ENCODE measurements at places on chromosomes 7 and 10. TPM values are rescaled to one million over a fixed set of nuclear protein-coding genes. Genes with fewer than 3 reads are reported as not detected.
A peak's percentile ranks its signal among the peaks of the same experiment; 100 is the strongest.

The TRIM74 gene
- total RNA-seq: 2.6 TPM

The POU6F2 gene
- not detected for total RNA-seq

The OR2A1 gene
- not detected for total RNA-seq

The ADCYAP1R1 gene
- total RNA-seq: 28.2 TPM

The C10orf143 gene
- 4.4 TPM for total RNA-seq

The PCLO gene
- total RNA-seq: 1.2 TPM

The COMTD1 gene
- total RNA-seq: 25.8 TPM

The CHST12 gene
- 8.3 TPM for total RNA-seq

The XRCC2 gene
- 0.84 TPM for total RNA-seq

- no peak for ATAC-seq
These were observed 216.2 kb upstream of the HABP2 start for GRCh38 chr10:113336549-113337130.

DNA sequence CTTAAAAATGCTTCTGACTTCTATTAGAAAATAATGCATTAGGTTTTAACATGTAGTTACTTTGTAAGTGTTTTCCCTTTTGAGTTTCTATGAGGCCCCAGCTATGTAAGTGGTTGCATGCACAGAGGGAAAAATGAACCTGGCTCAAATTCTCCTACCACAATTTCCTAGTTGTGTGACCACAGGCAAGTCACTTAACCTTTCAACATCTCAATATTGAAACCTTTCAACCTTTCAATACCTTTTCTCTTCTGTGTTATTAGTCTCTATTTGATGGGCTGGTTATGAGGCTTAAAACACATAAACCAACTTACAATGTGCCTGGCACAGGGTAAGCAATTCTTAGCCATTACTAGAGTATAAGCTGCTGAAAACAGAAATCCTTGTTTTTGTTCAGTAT lies 203.0 kb downstream of the KCND2 start:
- no peak for ATAC-seq

- no peak for ATAC-seq
These were observed 281.8 kb downstream of the KCNMA1 start for GRCh38 chr10:77355844-77356243.

DNA sequence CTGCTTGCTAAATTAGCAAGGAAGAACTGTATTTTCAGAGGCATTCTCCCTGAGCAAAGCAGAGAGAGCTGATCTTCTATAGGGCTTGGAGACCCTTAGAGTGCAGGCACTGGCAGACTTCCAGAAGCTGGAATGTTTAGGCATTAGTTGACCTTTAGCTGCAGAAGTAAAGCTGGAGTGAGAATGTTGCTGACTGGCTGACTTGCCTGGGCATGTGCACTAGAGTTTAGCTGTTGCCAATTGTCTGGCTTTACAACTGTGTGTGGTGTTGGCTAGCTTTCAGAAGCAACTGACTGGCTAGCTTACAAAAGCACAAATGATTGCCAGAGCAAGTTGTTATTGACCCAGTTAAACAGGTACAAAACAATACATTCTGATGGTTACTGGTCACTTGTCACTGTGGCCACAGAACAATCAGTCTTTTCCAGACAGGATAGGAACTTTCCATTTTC lies 25.1 kb downstream of the FAM13C start:
- ATAC-seq: peak; percentile 78

DNA sequence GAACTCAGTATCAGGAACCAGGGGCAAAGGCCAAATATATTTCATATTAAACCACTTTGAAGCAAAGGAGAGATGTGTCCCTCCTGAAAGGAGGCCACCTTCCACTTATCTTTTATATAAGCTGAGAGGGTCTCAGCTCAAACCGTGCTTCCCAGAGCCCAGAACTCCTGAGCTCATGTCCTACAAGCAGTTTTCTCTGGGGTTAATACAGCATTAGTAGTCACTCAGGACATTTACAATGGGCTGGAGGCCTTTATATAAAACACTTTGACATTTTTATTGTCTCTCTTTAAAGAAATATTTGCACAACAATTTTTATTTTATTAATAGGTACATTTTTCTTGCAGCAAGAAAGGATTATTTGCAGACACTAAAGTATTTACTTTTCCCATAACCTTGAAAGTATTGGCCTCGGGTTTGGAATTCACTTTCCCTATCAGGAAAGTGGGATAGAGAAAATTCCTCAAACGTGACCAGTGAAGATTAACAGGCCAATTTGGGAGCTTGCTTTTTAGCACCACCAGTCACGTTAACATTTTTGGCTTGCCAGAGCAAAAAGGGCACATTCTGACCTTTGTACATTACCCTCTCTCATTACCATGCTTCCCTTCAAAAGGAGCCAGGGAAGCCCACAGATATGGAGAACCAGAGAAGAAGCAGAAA lies 464.9 kb upstream of the NRP1 start:
- no peak for ATAC-seq

- ATAC-seq: no peak
These were observed 12.6 kb downstream of the BAZ1B start for GRCh38 chr7:73509463-73509862.

- ATAC-seq: peak; percentile 10
These were observed 6.4 kb upstream of the TNRC18 start for GRCh38 chr7:5429857-5430611.

GRCh38 chr7:130566168-130566897 lies 74.4 kb downstream of the MEST start:
- no peak for ATAC-seq

GRCh38 chr10:132494866-132495630 lies 42.5 kb upstream of the INPP5A start:
- no peak for ATAC-seq

- ATAC-seq: no peak
These were observed 101.6 kb downstream of the OTUD1 start for GRCh38 chr10:23540401-23541030.

DNA sequence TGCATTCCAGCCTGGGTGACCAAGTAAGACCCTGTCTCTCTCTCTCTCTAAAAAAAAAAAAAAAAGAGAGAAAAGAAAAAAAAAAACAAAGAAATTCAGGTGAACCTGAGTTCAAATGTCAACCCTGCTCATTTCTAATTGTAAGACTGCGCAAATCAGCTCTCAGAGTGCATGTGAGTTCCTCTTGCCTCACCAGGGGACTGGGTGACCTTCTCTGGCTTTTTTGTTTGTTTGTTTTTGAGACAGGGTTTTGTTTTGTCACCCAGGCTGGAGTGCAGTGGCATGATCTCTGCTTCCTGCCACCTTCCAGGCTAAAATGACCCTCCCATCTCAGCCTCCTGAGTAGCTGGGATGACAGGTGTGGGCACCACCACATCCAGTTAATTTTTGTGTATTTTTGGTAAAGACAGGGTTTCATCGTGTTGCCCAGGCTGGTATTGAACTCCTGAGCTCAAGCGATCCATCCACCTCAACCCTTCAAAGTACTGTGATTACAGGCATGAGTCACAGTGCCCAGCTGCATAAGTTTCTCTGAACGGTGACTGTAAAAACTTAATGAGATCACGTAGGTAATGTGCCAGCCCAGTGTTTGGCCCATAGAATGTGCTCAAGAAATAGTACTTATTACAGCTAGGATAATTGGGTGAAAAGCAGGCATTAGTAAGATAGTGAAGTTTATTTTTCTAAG lies 45.3 kb upstream of the BAMBI start:
- ATAC-seq: no peak

- ATAC-seq: no peak
These were observed 161.2 kb downstream of the PCLO start for GRCh38 chr7:83001362-83002040.

DNA sequence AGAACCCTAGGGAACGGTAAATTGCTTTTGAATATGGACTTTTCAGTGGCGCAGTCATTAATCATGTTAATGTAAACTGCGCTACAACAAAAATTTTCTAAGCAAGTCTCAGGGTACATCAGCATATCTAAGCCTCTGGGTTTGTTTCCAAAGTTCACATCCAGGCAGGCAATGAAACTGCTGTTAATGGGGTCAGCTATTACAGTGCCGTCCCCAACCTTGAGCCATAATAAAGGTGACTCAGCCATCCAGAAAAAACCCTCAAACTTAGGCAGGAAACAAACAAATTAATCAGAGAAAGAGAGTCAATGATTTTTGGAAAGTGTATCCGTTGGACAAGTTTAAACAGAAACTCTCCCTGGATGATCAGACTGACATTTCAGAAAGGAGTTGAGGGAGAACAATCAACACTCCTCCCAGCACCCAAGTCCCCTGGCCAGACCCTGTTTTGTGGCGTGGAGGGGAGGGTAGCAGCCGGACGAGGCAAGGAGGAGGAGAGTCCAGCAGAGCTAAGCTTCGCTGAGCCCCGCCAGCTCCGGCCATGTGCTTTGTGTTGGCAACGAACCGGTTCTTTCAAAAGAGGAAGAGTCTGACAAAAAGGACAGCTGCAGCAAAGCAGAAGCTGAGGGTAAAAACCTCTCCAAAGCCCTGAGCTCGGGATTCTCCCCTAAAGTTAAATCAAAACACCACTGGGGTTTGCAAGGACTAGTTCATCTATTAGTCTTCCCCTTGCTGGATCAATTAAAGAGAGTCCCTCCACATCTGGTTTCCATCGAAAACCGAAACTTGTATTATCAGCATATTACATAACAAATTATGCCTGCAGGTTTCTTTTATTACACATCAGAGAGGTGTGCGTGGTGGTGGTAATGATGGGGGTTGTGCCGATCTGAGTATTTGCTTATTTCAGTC lies 3.6 kb downstream of the FAM53B start:
- ATAC-seq: peak; percentile 32

DNA sequence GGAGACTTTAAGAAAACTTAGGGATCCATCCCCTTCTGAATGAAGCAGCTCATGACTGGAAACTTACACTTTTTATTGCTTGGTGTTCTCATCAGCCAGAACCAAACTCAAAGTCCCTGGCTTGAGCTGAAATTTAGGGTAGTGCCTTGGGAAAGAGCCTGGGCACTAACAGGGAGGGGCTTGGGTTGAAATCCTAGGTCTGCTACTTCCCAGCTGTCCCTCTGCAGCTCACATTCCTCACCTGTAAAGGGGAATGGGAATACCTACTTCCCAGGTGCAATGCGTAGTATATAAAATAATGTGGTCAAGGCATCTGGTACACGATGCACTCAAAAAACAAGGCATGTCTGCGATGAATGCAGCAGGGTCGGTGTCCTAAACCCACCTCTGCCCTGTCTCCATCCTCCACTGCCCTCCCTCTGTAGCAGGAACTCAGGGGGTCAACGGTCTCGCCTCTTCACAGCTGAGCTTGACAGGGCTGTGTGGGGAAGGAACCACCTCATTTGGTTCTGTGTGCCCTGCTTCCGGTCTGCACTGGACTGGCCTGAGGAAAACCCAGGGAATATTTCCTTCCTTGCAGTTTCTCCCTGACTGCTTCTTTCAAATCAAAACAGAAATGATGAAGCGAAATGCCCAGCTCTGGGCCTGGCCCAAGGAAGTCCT lies 80.0 kb downstream of the COBL start:
- no peak for ATAC-seq

GRCh38 chr7:64509583-64509982 lies 53.3 kb downstream of the ZNF680 start:
- ATAC-seq: no peak

GRCh38 chr10:111784436-111784835 lies 399.1 kb downstream of the GPAM start:
- ATAC-seq: no peak

GRCh38 chr7:43385856-43386255 lies 197.1 kb upstream of the STK17A start:
- ATAC-seq: no peak

GRCh38 chr7:54394834-54395233 lies 147.3 kb upstream of the VSTM2A start:
- no peak for ATAC-seq

GRCh38 chr7:101857358-101857811 lies 40.0 kb downstream of the CUX1 start:
- ATAC-seq: no peak

DNA sequence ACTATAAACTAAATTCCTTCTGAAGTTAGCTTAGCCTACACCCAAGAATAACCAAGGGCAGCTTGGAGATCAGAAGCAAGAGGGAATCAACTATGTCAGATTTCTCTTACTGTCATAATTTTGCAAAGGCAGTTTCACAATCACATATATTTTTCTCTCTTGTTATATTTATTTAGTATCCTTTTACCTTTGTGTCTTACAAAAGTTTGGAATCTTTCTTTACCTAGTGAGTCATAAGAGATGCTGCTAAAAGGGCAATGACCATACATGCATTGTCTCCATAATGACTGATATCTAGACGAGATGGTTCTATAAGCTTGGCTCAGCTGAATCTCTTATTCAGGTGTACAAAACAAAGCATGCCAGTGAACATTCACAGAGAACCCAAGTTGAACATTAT lies 61.1 kb downstream of the PPP1R17 start:
- no peak for ATAC-seq

DNA sequence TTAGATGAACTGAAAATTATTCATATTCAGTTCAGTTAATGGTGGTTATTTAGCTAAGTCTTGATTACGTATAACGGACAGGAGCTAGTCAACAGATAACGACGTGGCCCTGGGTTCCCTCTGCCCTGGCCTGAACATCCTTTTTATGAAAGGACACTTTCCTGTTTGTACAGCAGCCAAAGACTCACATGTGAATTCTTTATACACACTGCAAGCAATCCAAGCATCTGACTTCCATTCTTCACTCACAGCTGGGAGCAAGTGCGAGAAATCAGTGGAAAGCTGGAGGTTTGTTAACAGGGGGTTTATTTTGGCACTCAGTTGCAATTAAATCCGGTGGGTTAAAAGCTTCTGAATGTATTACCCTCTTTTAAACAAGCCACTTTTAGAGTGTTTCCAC lies 148.1 kb upstream of the GDF10 start:
- ATAC-seq: no peak

DNA sequence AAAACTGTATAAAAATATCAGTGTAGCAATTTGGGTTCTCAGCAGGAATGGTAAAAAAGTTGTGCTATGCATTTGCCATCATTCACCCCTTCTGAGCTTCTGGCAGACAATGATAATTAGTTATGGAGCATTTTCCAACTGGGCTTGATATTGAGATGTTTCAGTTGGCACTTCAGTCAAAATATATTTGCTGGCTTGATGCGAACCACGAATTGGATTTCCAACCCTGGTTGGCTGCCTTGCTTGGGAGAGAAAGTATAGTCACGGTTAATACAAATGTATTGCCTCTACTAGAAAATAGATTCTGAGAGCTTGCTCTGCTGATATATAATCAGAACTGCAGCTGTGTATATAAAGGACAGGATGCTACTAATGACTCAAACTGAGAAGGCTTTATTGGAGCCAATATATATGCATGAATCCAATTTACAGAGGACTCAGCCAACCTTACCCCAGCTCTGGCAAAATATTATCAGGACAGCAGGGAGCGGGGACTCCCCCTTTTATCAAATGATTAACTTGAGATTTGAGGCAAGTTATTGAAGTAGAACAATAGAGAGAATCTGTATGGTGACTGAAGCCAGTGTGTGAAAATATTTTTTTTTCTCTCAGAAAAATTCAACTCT lies 219.8 kb upstream of the SMIM30 start:
- no peak for ATAC-seq
